ENCODE measurements at places on chromosomes 3 and 15.

DNA sequence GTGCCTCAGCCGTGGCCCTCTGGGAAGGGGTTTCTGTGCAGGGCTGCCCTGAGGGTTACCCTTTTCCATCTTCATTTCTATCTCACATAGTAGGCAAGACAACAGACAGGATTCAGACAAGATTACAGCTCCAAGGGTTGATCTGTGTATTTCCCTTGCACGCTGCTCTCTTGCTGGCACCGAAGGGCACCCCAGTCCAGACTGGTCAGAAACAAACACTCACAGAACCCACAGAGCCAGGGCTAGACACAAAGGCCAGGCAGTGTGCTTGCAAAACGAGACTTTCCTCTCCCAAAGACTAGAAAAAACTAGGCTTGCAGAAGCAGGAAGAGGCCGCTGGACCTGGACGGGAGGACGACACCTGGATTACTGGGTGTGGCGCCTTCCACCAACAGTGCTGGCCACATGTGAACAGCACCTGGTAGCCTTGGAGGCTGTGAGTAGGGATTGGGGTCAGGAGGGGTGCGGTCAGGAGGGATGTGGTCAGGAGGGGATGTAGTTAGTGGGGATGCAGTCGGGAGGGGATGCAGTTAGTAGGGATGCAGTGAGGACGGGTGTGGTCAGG lies 96.8 kb downstream of the BDH1 start:
- DNase-seq = no peak

- no peak for DNase-seq
Observed at GRCh38 chr15:59420108-59420507, 17.9 kb upstream of the FAM81A start.

GRCh38 chr15:36850864-36851263 lies 249.5 kb downstream of the MEIS2 start:
- no peak for DNase-seq

DNA sequence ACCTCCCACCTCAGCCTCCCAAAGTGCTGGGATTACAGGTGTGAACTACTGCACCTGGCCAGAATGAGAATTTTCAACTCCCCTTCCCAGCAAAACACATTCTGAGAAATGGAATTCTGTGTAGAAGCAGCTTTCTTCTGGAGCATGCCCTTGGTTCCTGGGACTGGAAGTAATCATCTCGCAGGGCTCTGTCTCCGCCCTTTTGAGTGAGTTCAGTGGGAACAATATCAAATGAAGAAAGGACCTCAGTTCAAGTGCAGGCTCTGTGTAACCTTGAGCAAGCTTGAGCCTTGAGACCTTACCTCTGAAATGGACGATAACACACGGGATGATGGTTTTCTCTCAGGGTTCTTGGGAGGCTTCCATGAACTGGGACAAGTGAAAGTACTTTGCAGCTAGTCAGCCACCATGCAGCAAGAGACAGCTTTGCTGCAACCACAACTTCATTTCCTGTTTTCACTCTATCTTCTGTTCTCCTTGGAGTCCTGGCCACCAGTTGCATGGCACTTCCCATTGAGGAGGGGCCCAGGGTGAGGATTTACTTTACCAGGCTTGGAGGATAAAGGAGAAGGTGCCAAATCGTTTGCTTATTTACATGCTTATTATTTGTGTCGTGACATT lies 35.7 kb upstream of the IGF1R start:
- no peak for DNase-seq

DNA sequence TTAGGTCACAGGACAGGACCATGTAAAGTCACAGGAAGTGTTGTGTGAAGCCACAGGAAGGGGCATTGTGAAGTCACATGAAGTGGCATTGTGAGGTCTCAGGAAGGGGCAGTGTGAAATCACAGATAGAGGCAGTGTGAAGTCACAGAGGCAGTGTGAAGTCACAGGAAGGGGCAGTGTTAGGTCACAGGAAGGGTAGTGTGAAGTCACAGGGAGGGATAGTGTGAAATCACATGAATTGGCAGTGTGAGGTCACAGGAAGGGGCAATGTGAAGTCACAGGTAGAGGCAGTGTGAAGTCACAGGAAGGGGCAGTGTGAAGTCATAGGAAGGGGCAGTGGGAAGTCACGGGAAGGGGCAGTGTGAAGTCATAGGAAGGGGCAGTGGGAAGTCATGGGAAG lies 37.9 kb downstream of the GASK1A start:
- no peak for DNase-seq

DNA sequence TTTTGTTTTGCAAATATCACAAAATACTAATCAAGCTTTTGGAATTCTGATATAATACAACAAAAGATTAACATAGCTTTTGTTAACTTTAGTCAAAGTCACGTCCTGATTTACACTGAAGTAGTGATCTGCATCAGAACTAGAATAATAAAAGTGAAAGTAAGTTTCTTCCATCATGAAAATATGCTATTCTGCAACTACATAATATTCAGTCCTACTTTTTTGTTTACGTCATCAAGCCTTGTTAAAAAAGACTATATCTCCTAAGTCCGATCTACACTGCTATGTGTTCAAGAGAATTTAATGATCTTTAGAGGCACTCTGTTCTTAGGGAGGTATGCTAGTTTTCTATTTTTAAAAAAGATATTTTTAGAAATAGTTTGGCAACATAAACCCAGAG lies 330.1 kb downstream of the ARPP21 start:
- no peak for DNase-seq

DNA sequence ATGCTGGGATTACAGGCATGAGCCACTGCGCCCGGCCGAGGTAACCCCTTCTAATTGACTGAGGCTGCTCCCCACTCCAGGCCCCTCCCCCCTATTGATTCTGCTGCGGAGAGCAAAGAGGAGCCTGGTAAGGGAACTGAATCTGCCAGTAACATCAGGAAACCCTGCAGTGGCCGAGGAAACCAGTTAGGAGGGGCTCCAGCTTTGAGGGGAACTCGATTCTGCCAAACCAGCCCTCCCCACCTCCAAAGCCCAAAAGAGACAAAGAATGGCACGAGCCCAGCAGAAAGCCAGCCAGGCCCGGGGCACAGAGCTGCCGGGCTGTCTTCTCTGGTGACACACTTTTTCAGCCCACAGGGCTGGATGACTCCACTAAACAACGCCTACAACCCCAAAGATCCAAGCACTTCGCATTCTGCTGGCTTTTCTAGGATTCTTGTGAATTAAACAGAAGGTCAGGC lies 15.0 kb upstream of the ACAD9 start:
- no peak for DNase-seq

DNA sequence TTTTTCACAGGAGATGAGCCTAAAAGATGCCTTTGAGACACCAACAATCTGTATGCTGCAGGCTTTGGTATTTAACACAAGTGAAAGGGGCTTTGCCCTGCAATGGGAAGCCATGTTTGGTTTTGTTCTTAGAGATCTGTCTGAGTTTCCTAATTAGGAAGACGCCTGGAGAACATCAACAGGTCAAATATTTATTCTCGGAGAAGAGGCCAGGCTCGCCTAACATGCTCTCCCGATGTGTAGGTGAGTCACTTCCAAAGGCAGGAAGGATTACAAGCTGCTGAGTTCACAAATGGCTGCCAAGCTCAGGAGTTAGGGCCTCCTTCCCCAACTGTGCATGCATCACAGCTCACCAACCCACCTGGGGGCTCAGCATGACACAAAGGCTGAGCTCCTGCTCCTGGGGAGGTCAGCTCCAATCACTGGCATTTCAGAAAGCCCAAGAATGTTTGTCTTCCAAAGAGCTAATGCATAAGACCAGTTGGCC lies 119.5 kb upstream of the PRICKLE2 start:
- DNase-seq = no peak

DNA sequence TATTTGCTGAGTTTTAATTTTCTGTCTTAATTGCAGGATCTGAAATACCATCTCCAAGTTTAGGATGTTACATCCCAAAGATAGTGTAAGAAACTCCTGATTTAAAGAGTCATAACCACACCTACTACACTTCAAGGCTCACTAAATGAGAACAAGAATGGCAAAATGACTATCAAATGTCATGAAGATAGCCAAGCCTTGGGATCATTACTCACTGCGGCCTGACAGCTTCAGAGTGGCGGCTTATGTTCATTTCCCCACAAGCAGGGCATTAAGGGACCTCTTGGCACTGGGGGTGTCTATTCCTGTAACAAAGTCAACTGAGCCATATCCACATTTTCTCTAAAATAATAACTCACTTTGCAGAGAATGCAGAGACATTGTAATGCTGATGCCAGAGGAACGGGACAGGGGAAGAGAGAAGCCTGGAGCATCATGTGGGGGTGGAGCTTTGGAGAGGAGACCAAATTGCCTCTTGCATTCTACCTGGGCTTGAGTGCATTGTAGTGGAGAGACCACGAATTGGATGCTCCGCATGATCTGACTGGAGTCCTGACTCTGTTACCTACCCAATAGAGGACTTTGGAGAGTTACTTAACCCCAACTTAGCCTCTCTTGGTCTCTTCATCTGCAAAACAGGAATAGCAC lies 219.2 kb downstream of the OPA1 start:
- DNase-seq = no peak

DNA sequence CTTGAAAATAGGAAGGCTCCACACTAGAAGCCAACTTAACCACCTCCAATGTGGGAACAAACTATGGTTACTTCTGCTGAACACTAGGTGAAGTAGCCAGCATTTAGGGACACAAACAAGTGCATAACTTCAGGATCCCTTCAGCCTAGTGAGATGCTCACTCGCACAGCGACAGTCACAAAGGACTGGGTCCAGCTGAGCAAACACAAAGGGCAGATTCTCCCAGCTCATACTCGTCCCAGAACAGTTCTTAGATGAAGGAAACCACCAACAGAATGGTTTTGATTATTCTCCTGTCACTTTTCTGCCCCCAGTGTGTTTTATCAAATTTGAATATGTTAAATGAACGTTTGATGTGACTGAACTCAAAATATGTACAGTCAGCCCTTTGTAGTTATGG lies 201.6 kb downstream of the KCNAB1 start:
- no peak for DNase-seq

- DNase-seq = peak; percentile 7
Observed at GRCh38 chr3:122975163-122975923, 52.2 kb downstream of the SEMA5B start.

- DNase-seq = no peak
Observed at GRCh38 chr15:47609693-47610092, 107.6 kb upstream of the SEMA6D start.

GRCh38 chr15:80168421-80168820 lies 15.6 kb downstream of the FAH start:
- no peak for DNase-seq

GRCh38 chr3:174857301-174857700 lies 1.8 kb upstream of the NAALADL2 start:
- no peak for DNase-seq

DNA sequence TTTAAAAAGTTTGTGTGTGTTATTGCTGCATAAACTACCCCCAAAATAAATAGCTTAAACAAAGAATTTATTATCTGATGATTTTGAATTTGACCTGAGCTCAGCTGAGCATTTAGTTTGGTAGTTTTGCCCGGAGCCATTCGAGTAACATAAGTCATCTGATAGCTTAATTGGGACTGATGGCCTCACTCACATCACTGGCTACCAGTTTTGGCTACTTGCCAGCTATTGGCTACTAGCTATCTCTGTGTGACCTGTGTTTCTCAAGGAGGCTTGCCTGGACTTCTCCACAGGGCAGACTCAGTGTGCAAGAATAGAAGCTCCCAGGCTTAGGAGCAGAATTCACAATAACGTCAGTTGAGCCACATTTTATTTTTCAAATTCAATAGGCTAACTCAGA lies 9.0 kb downstream of the CNTN3 start:
- DNase-seq = no peak

DNA sequence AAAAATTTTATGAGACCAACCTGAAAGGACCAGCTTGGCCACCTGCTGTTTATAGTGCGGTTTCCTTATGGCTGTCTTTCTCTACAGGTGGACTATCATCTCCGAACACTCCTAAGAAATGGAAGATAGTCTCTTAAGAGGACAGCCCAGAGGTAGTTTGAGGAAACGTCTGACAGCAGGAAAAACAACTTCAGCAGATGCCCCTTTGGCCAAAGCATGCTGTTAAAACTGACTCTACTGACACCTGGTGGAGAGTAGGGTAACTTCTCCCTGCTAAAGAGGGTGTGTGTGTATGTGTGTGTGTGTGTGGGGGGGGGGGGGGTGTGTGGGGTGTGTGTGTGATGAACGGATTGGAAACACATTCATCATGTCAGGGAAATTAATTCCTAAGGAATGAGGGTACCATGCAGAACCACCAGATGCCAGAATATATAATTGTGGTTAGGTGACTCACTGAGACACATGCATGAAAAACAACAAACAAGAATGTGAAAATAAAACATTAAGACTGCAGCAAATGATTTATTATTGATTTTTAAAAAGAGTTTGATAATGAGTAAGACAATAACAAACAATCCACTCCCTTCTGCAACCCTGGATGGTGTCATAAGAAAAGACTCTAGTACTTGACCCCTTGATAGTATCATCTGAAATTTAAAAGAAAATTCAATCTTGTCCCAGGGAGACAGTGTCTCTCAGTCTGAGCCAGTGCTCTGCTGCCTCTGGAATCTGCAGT lies 256.5 kb downstream of the THRB start:
- no peak for DNase-seq

DNA sequence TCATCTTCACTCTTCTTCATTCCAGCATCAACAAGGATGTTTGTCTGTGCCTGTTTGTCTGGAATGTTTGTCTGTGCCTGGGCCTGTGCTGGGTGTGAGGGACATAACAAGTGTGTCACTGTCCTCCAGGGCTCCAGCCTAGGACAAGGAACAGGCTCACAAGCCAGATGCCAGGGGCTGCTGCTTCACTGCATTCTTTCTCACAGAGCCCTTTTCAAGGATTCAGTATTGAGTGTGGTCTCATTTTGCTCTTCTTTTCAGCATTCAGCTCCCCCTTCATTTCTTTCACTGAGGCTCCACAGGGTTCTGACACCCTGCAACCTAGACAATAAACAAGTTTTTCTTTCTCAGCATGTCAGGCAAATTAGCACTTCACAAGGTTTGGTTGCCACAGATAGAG lies 43.6 kb upstream of the KY start:
- no peak for DNase-seq

- no peak for DNase-seq
Observed at GRCh38 chr15:36766449-36766848, 187.0 kb downstream of the CDIN1 start.

GRCh38 chr15:83276661-83277060 lies 7.8 kb downstream of the BNC1 start:
- no peak for DNase-seq

DNA sequence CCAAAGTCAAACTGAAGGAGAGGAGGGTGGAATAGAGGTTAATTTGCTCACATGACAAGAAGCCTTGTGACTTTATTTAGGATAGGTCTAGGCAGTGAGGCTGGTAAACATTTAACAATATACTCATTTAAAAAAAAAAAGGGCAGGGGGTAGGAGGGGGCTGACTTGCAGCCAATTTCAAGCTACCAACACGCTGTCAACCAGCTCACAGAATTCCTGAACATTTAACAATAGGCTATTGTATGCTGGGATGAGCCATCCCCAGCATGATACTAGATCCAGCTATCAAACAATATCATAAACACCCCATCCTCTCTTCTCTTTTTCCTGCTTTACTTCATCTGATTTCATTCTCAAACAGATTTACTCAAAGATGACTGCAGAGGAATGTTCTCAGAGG lies 1096.3 kb upstream of the CFAP20DC start:
- DNase-seq = no peak

- no peak for DNase-seq
Observed at GRCh38 chr15:101568309-101568708, 78.8 kb upstream of the PCSK6 start.

- DNase-seq = no peak
Observed at GRCh38 chr3:46873521-46873920, 4.0 kb upstream of the PTH1R start.

- DNase-seq = no peak
Observed at GRCh38 chr3:4846543-4846942, 132.7 kb upstream of the BHLHE40 start.

GRCh38 chr3:18652781-18653180 lies 227.6 kb upstream of the SATB1 start:
- no peak for DNase-seq

- DNase-seq = no peak
Observed at GRCh38 chr3:70064194-70064779, 64.8 kb downstream of the SAMMSON start.
